ENCODE measurements at places on chromosomes 4 and X.

GRCh38 chrX:53263597-53264094 is 17.7 kb downstream of the IQSEC2 start:
- DNase-seq: no peak

DNA sequence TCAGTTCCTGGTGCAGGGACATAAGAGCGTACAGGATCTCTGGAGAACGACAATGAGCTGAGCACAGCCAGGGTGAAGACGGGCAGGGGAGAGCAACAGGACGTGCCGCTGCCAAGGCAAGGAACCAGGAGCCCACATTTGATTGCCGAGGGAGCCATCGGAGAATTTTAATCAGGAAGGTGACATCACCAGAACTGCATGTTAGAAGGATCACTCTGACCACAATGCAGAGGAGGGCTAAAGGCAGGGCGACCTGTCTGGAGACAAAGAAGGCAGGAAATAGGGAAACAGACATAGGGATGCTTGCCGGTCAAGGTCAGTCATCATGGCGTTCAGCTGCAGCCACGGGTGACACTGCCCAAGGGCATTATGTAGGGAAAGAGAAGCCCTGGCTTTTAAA is 81.4 kb downstream of the RBM47 start:
- DNase-seq: no peak

- no peak for DNase-seq
Measured at GRCh38 chrX:48772602-48773001, 11.1 kb downstream of the GLOD5 start.

DNA sequence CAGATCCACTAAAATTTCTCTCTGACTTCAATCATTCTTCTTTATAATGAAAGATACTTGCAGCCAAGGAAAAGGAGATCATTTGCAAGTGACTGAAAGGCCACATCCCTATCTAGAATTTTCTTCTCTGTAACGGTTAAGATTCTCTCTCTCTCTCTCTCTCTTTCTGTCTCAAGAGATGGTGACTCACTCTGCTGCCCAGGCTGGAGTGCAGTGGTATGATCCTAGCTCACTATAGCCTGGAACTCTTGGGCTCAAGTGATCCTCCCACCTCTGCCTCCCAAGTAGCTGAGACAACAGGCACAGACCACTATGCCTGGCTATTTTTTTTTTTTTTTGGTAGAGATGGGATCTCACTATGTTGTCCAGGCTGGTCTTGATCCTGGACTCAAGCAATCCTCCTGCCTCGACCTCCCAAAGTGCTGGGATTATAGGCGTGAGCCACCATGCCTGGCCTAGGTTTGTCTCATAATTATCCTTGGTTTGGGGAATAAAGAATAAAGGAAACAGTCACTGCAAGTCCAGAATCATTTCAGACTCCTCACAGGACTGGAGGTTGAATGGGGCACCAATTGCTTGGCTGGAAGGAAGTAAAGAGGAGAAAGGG is 33.3 kb upstream of the GALNT7 start:
- no peak for DNase-seq

DNA sequence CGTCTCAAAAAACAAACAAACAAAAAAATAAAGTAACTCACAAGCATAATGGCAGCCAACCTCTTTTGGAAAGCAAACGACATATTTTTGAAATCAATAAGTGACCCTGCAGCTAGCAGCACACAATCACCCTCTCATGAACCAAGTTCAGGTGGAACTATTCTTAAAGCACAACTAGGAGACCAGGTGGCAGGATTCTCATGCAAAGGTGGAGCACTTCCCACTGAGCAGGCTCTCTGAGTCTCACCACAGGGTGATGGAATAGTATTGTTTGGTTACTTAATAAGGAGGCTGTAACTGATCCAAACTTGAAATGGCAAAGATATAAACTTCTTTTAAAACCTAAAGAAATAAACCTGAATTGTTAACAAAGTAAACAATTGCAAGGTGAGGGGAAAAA is 1293.1 kb downstream of the PCDH19 start:
- DNase-seq: no peak

DNA sequence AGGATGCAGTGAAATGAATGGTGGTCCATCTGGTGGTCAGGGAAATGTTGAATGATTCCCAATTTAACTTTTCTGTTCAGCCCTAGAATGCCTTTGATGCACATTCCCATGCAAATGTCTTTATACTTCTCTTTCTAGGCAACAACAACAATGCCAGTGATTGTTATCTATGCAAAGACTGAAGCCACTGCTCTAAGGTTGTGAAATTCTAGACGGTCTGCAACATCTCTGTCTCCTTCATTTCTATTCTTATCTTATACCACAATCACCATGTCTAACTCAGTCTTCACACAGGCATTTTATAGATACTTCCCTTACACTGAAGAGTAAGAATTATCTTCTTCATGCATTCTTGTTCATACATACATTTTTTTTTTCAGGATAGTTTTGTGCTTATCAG is 84.5 kb downstream of the HPGD start:
- DNase-seq: no peak

- DNase-seq: no peak
Measured at GRCh38 chrX:70480660-70481018, 36.0 kb downstream of the DLG3 start.

DNA sequence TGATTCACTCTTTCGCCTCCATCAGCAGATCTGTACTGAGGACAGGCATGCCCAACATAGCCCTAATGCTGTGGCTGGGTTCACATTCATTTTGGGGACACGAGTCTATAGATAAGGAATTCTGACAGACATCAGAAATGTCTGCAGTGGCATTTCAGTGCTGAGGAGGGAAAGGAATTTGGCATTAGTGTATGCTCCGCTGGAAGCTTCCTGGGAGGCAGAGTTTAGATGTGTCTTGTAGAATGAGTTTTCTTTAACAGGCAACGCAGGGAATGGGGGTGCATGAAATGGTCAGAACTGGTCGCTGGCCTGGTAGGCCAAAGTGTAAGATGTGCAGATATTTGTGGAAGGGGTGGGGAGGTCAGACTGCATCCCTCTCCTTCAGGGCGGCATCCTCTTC is 43.5 kb upstream of the ZNF518B start:
- no peak for DNase-seq

DNA sequence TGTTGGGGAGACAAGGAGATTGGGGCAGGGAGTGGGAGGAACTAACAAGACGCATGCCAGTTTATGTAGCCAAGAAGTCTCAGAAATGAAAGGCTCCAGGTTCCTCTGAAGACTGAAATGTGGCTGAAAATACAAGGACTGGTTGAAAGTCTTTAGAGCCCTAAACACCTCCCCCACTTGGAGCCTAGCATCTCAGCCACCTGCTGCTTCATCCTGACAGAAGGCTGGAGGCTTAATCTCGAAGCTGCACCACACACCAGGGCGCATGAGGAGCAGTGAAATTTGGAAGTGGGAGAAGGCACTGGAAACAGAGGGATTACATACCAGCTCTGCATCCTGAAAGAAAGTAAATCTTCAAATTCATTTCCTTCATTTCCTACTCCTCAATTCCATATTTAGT is 160.7 kb upstream of the FTHL17 start:
- no peak for DNase-seq

DNA sequence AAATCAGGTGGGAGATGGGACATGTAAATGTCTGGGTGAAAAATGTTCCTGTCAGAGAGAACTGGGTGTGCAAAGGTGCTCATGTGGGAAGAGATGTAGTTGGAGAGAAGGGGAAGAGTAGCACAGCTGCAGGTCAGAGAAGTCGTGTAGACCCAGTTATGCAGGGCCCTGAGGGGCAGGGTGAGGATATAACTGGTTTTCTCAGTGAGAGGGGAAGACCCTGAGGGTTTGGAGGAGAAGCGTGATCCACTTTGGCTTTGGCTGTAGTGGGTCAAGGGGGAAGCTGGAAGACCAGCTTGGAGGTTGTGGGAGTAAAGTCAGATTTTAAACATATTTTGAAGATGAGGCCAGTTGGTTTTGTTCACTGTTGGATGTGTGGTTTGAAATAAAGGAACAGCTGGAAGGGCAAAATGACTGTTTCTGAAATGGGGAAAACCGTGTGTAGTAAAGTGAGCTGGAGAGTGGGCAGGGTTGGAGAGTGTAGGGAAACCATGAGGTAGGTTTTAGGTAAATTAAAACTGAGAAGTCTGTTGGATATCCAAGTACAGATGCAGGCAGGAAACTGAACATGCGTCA is 44.2 kb downstream of the NAP1L5 start:
- DNase-seq: no peak

DNA sequence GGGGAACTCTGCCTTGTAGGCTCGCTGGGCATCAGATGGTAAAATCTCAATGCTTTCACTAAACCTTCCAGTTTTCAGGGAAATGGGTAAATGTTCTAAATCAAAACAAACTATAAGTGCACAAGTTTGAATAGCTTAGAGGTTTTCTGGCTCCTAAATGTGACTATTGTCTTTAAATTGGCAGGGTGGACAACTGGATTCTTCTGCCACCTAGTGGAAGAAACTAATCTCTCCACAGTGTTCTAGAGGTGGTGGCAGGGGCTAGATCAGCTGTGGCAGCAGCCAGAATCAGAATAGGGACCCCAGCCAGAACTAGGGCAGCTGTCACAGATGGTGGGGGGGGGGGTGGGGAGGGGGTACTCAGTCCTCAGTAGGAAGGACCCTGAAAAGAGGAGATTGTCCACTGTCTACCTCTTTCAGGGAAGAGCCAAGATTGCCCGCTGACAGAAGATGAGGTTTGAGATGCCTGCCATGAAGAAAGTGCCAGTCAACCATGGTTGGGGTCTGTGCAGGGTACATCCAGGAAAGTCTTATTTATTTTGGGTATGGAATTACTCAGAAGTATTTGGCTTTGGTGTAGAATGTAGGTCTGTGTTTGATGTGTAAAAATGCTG is 201.4 kb downstream of the CCNG2 start:
- no peak for DNase-seq

DNA sequence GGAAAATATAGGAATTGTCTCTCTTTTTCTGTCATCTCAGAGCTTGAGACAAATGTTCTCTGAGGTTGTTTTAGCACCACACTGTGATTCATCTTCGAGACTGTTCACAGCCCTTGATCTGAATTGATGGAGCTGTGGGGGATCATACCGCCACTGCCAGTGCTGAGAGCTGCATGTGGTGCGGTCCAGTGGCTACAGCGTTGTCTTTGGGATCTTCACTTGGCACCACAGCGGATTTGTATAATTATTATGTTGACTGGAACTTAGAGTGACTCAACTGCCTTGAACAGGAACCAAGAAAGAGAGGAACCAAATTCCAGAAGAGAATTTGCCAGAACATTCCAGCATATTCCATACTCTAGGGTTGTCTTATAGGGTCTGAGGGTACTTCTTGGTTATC is 29.1 kb downstream of the TBL1X start:
- no peak for DNase-seq

DNA sequence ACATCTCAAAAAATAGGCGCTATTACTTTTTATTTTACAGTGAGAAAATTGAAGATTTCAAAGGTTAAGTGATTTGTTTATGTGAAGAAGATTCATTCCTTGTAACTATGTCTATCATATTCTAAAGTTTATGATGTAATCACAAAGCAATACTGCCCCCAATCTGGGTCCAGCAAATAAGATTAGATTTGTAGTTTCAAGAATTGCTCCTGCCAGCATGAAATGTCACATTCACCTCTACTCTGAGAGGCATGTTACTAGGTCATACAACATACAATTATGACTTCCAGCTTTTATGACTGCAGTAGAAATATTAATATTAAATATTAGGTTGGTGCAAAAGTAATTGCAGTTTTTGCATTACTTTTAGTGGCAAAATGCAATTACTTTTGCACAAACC is 976.2 kb downstream of the FSTL5 start:
- DNase-seq: no peak

- no peak for DNase-seq
Measured at GRCh38 chrX:153908219-153908860, 3.9 kb downstream of the AVPR2 start.

DNA sequence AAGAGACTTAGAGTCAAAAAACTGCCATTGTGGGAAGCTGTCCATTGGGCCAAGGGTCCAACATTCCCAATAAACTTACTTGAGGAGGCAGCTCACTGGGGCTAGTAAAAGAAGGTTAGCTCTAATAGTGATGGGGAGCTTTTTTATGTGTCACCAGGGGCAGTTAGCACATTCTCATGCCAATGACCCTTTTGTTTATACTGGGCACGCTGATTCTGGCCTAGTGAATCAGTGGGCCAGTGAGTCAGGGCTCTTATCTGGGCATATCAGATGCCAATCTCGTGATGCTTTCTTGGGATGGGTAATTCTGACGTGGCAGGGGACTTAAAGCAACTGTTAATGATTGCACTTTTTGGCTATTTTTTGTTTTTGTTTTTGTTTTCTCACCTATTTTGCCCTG is 27.8 kb downstream of the TCEAL1 start:
- no peak for DNase-seq

- DNase-seq: no peak
Measured at GRCh38 chr4:6504900-6505496, 32.6 kb upstream of the PPP2R2C start.

- no peak for DNase-seq
Measured at GRCh38 chrX:30806187-30806728, 82.8 kb downstream of the TAB3 start.

DNA sequence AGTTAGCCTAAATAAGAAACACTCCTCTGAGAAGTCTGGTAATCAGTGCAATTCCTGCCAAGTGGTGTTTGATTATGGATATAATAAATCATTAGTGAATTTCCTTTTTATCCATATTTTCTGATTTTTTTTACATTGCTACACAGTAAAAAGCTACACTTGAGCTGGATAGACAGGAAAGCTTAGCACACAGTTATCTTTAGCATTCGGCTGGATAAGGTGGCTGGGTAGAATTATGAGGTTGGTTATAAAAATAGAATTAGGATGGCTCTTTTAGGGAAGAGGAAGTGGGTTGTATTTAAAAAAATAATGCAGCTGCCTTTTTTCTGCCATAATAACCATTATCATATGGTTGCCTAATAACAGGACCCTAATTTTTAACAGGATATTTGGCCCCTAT is 460.6 kb downstream of the NAF1 start:
- no peak for DNase-seq

- no peak for DNase-seq
Measured at GRCh38 chrX:52271206-52271605, 86.5 kb downstream of the MAGED4 start.

DNA sequence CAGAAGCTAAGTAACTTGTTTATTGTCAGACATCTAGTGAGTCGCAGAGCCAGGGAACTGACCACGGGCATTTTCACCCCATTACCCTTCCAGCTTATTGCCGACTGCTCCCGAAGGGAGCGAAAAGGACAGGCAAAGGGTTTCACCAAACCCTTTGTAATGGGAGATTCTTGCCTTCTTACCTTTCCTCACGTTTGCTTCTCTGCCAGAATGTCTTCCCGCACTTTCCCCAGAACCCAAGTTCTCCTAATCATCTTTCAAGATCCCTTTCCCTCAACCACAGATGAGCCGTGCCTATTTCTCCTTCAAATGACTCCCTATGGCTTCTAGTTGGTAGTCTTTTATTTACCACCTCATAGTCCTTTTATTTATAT is 520 bp upstream of the SRP72 start:
- DNase-seq: no peak

- no peak for DNase-seq
Measured at GRCh38 chrX:115562480-115562847, 1.5 kb downstream of the PLS3 start.
